ENCODE measurements at places on chromosomes 12 and 14.

DNA sequence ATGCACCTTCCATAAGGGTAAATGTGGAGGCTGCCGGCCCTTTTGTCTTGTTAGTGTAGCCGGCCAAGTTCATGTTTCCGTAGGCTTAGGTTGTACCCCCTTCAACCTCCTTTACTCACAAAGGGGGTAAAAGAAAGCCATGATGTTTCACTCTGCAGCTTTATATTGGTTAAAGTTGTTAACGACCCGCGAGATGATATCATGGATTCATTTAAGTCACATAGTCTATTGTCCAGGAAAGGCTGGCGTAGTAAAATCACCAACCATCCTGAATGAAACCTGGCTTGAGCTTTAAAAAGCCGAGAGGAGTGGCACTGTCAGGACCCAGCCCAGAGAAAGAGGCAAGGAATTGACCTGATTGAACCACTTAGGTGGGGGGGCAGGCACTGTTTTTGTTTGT is 1.3 kb downstream of the UNG start:
- no peak for DNase-seq

DNA sequence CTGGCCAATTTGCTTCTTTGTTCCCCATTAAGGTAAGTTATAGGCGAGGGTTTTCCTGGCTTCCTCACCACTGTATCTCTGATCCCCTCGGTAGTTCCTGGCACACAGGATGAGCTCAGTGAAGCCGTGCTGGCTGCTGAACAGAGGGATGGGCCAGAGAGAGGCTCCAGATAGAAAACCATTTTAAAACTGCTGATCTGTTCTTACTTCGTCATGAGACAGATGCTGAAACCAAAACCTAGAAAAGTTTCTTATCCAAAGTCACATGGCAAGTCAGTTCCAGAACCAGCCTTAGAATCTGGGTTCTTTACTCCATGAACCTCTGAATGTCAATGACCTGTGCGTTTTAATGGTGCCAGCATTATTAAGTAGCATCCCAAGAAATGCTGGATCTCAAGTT is 76.3 kb upstream of the RIN3 start:
- DNase-seq = no peak

- DNase-seq = no peak
Observed at GRCh38 chr12:116674643-116675183, 63.2 kb downstream of the SPRING1 start.

- peak; percentile 20 for DNase-seq
Observed at GRCh38 chr14:92549859-92550230, 36.3 kb downstream of the RIN3 start.

DNA sequence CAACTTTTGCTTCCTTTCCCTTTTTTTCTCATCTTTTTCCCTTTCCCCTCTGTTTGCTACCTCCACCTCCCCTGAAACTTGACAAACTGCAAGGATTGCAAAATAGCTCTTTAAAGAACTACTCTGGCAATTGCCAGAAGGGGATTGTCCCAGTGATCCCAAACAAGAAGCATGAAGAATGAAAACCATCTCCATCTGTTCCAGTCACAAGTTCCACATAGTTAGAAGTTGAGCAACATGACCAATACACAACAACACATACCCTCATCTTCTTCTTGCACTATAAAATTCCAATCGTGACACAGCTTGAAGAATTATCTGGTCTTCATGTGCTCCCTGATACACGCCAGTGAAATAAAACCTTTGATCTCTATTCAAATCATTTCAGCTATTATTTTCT is 93.7 kb upstream of the USP15 start:
- DNase-seq = no peak

DNA sequence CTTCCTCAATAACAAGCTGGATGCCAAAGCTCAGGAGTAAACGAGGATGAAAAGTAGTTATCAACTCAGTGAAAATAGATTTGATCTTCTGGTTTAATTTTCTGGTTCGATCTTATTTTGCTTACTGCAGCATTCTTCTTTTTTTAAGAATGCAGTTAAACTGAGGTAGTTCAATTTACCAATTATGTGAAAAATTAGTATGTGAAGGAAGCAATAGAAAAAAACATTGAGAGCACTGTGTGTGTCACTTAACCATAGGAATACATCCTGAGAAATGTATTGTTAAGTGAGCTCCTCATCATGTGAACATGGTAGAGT is 111.4 kb upstream of the TSPAN8 start:
- no peak for DNase-seq

DNA sequence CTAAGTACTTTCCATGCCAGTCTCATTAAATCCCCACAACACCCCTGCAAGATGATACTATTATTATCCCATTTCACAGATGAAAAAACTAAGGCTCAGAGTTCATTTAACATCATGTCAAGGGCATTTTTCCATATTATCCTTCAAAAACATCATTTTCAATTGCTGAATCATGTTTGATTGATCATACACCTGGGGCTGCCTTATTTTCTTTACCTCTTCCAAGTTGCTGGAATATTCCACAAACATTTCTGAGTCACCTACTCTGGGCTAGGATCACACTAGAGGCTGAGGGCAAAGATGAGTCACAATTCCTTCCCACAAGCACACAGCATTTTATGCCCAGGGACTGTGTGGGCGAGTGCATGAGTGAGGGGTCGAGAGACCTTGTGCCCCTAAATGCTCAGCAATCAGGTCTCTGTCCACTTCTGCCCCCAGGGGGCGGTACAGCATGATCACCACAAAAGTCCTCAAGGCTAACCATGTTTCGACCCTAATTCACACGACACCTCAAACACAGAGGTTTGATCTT is 14.1 kb upstream of the TMEM119 start:
- DNase-seq = peak; percentile 67

DNA sequence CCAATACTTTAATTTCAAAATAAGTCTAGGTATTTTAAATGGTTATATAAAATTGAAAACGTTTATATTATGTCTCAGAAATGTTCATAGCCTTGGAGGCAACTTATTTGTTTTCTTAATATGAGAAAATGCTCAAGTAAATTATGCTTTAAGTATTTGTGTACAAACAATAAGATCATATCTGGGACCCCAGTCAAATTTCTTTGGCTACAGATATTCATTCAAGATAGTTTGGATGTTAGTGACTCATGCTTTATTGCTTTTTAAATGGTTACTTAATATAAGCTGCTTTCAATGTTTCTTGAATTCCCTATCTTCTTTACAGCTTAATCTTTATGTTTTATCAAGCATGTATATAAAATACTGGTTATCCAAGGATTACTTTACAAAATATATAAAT is 291.3 kb downstream of the KCNC2 start:
- no peak for DNase-seq

DNA sequence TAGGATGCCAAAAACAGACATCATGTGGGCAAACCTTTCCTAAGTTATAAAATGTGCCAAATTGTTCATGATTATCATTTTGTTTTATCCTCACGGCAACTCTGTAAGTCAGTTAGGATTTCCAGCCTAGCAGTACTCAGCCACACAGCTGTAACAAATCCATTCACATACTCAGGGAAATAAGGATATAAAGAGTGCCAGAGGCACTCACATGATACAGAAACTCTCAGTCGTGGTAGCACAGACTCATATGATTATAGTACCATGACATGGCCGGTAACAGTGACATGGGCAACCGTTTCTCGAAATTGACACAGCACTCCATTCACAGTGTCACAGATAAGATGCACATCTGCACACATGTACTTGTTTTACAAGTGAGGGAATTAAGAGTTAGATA is 344.2 kb downstream of the LRIG3 start:
- DNase-seq = no peak

- DNase-seq = no peak
Observed at GRCh38 chr12:12626471-12626870, 14.8 kb downstream of the CREBL2 start.

GRCh38 chr14:75125617-75126016 is 1.2 kb downstream of the NEK9 start:
- no peak for DNase-seq

DNA sequence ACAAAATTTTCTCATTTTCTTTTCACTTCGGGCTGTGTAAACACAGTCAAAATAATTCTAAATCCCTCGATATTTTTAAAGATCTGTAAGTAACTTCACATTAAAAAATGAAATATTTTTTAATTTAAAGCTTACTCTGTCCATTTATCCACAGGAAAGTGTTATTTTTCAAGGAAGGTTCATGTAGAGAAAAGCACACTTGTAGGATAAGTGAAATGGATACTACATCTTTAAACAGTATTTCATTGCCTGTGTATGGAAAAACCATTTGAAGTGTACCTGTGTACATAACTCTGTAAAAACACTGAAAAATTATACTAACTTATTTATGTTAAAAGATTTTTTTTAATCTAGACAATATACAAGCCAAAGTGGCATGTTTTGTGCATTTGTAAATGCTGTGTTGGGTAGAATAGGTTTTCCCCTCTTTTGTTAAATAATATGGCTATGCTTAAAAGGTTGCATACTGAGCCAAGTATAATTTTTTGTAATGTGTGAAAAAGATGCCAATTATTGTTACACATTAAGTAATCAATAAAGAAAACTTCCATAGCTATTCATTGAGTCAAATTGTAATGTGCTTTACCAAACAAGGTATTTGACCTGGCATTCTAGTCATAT is 4.8 kb downstream of the CDKN1B start:
- DNase-seq = peak; percentile 68

GRCh38 chr12:7058163-7058845 is 2.2 kb upstream of the C1S start:
- DNase-seq = no peak

- DNase-seq = no peak
Observed at GRCh38 chr12:132342251-132343227, 13.2 kb upstream of the GALNT9 start.
